ENCODE measurements at places on chromosomes 16 and 17.

GRCh38 chr16:58415003-58415402, 22.7 kb downstream of the GINS3 start:
- DNase-seq: no peak

GRCh38 chr17:65515512-65515911, 45.9 kb downstream of the AXIN2 start:
- no peak for DNase-seq

- DNase-seq: no peak
Measured at GRCh38 chr16:31712064-31712540, 161.5 kb upstream of the ZNF267 start.

GRCh38 chr17:62741290-62741689, 66.8 kb downstream of the MARCHF10 start:
- no peak for DNase-seq

DNA sequence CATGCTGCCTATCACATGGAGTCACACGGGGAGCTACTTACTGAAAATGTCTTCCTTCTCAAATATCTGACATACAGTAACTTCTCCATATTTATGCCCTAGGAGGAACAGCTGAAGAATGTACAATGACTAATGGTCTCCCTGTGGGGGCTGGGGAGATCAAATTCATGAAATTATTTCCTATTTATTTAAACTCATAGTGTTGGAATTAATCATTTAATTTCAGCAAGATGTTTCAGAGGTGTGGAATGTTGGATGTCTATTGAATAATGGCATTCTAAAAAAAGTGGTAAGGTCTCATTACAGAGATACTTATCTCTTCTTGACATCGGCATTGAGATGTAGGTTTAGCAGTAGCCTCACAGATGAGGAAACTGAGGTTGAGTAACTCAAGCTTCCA, 214.3 kb upstream of the CDH11 start:
- DNase-seq: no peak

GRCh38 chr17:31690151-31690551, 168.9 kb downstream of the COPRS start:
- no peak for DNase-seq
